ENCODE measurements at places on chromosomes 3 and 15. TPM values are rescaled to one million over a fixed set of nuclear protein-coding genes. Genes with fewer than 3 reads are reported as not detected.

GRCh38 chr3:52044869-52045619 is 11.3 kb downstream of the DUSP7 start:
- no peak for DNase-seq

The CSPG4 gene
- total RNA-seq, result 160 TPM

DNA sequence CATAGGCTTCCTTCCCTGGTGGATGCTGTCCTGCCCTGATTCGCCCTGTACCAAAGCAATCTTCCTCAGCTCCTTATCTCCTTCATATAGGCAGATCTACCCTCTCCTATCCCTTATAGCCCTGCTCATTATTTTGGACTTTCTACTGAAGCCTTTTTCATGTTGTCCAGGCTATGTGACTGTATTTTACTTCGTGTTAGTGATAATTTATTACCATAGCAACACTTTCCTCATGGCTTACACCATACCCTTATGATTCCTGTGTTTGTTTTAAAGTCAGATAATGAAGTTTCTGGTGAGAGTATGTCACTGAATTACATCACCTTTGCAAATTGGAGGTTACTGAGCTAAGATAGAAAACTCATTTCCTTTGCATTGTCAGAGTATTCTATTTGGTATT is 352.6 kb downstream of the NLGN1 start:
- DNase-seq, result no peak

GRCh38 chr3:23944007-23944783 is 891 bp upstream of the NR1D2 start:
- no peak for DNase-seq

GRCh38 chr3:102761766-102762165 is 327.0 kb downstream of the ZPLD1 start:
- DNase-seq, result no peak

The AMT gene
- 11.3 TPM for total RNA-seq

GRCh38 chr15:64037966-64038365 is 8.3 kb downstream of the DAPK2 start:
- DNase-seq, result no peak

DNA sequence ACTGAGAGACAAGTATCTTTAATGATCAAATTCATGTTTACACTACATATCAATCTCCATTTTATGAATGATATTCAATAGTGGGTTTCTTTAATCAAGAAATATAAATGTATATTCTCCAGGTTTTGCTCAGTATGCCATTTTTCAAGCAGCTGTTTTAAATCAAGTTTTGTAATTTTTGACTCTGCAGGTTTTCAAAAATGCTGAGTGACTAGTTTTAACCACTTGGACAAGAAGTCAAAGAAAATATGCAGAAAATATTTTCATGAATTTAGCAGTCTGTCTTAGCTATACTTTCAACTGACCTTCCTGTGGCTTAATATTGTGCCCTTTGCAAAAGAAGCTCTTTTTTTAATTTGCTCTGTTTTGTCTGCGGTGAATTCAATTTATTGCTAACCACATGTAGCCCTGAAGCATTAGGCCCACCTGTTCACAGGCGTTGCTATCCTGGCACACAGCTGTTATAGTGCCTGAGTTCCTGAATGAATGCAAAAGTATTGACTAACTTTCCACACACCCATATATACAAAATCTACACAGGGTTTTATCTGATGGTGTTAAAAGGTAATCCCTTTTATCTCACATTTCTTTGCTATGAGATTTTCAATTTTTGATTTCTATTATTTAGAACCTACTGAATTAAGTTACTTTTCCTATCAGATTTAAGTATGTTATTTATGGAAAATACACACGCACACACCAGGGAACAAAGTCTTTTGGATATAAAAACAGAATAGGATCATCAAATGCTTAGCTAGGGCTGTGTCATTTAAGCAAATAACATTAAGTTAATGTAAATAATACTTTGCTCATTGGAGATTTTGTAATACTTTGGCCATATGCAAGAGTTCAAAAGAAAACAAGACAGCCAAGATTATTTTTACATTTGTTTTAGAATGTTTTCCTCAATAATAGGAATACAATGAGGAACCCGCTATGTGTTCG is 1166.1 kb upstream of the GBE1 start:
- no peak for DNase-seq

- DNase-seq, result no peak
Observed at GRCh38 chr15:69117431-69117871, 43.0 kb upstream of the GLCE start.

- DNase-seq, result no peak
Observed at GRCh38 chr3:22582266-22582665, 620.9 kb upstream of the UBE2E2 start.

DNA sequence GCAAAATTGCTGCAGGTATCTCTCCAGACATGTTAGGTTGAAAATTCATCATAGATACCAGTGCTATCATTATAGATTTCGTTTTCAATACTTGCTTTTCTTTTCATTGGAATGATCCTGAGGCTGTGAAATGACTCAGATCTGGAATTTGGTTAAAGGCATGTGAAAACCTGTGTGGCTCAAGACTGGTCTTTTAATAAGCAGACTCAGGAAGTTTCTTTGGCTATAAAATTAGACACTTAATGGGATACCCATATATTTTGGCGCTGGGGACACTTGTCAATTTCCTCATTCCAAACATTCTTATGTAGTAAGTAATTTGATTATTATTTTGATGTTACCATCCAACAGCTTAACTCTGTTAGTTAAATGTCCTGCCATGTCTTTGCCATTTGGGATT is 1041.1 kb upstream of the GBE1 start:
- no peak for DNase-seq

GRCh38 chr15:66741646-66742045 is 39.6 kb downstream of the SMAD6 start:
- no peak for DNase-seq

GRCh38 chr15:56320316-56320715 is 44.9 kb upstream of the TEX9 start:
- no peak for DNase-seq

GRCh38 chr3:27826448-27826847 is 104.3 kb upstream of the EOMES start:
- no peak for DNase-seq

DNA sequence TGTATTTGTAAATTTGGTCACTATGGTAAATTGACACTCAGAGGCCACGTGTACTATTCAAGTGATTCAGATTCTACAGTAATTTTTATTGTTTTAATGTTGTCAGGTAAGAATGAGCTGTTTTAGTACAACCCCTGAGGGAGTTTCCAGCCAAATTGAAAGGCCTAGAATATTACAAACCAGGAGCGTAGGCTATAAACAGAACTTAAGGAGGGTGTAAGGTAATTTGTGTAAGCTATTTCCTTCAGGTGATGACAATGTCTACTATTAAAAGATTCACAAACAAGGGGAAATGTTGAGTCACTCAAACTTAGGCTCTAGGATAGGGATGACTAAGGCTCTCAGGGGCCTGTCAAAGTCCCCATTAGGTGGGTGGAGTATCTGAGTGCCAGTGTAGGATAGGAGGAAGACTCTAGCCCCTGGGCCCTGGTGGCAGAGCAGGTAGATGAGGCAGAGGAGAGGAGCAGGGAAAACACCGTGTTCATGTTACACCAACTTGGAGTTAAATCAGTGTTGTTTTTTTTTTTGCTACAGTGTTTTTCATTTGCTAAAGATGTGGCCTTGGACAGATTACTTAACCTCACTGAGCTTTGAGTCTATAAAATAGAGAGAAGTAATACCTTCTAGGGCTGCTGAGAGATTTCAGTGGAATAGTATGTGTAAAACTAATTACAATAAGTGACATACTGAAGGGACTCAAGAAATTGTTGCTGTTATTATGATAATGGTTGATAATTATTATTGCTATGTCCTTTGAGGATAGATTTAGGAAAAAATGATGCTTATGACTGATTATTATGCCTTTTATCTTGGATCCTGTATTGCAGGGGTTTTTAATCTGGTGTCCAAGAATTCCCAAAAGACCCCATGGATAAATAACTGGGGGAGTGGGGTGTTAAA is 10.3 kb downstream of the TM4SF1 start:
- DNase-seq, result no peak

The NOX5 gene
- 0.19 TPM for total RNA-seq

The GHRL gene
- 1.7 TPM for total RNA-seq

The SLC9A9 gene
- 12.6 TPM for total RNA-seq

The ANXA2 gene
- total RNA-seq, result 699 TPM

The CFAP44 gene
- total RNA-seq, result 8.6 TPM

- no peak for DNase-seq
Observed at GRCh38 chr15:34883042-34883441, 86.5 kb downstream of the AQR start.

DNA sequence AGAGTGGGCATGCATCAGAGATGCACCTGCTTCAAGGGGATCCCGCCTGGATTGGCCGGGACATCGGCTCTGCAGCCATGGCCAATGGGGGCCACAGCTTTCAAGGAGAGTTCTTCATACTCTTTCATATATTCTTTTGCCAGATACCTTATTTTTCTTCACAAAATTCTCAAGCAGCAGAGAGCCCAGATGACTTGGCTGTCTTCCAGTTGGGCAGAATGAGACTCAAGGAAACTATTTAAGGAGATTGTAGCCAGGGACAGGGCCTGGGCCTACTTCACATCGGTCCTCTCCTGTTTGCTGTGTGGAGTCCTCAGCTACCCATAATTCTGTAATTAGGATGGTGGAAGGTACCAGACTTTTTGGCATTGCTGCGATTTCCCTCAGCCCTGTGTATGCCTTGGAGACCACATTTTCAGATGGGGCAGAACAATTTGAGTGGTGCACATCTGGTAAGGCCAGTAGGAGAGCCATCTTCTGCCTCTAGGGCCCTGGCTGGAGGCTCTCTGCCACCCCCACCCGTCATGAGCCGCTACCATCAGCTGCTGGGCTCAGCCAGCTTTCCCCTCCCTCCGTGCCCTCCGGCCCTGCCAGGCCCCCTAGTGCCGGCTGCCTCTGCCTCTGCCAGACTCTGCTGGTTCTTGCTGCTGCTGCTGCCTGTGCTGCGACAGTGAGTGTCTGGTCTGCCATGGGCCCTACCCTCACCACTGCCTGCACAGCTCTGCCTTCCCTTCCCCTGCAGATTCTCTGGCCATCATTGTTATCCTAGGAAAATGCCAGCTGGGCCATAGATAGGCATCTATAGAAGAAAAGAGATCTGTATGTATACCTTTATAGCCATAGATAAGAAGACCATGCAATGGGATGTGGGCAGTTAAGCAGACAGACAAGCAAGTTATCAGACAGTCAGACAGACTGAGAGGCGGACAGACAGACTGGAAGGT is 6.7 kb downstream of the PLIN1 start:
- peak; percentile 69 for DNase-seq

The CELF6 gene
- 1.0 TPM for total RNA-seq

- no peak for DNase-seq
Observed at GRCh38 chr3:171028779-171029232, 2.3 kb upstream of the SLC2A2 start.

The DMXL2 gene
- total RNA-seq, result 52.5 TPM

The GOLGA8J gene
- total RNA-seq, result 1.5 TPM

GRCh38 chr3:73084170-73084569 is 22.7 kb downstream of the EBLN2 start:
- DNase-seq, result no peak

- DNase-seq, result no peak
Observed at GRCh38 chr3:128486205-128486628, 6.8 kb downstream of the GATA2 start.

The TRAT1 gene
- total RNA-seq, result 1.3 TPM

GRCh38 chr15:65029736-65030208 is 333 bp upstream of the MTFMT start:
- no peak for DNase-seq

- no peak for DNase-seq
Observed at GRCh38 chr15:92885224-92886041, 14.7 kb upstream of the CHD2 start.

- DNase-seq, result no peak
Observed at GRCh38 chr3:120763601-120764000, 21.1 kb downstream of the GTF2E1 start.

The GAP43 gene
- 1.1 TPM for total RNA-seq

- peak; percentile 77 for DNase-seq
Observed at GRCh38 chr3:122183893-122184590, 574 bp downstream of the CASR start.

- no peak for DNase-seq
Observed at GRCh38 chr3:63351159-63352007, 73.3 kb downstream of the SYNPR start.

All from aorta (tissue), 5 donors.